Small intestine (tissue), 16 donors: ENCODE measurements at places on chromosomes 7 and 10. TPM values are rescaled to one million over a fixed set of nuclear protein-coding genes. Genes with fewer than 3 reads are reported as not detected.

The BMPER gene
- 1.2 TPM for polyA plus RNA-seq

The PHKG1 gene
- 1.6 TPM for polyA plus RNA-seq

- H3K4me3 ChIP-seq: no peak overlapping the region
- peaks cover 8% of the 10 kb centered on the region for H3K36me3 ChIP-seq
- no peak overlapping the region for H3K27ac ChIP-seq
- no peaks in the 10 kb centered on the region for H3K4me1 ChIP-seq
- no peaks in the 10 kb centered on the region for H3K27me3 ChIP-seq
Observed at GRCh38 chr10:93680412-93681047, 21.9 kb downstream of the FRA10AC1 start.

The CABCOCO1 gene
- not detected for polyA plus RNA-seq

- peak overlapping the region; percentile 4 for H3K4me3 ChIP-seq
- H3K27ac ChIP-seq: no peak overlapping the region
- no peak for DNase-seq
- H3K36me3 ChIP-seq: peaks cover 41% of the 10 kb centered on the region
- peaks cover 41% of the 10 kb centered on the region for H3K27me3 ChIP-seq
Observed at GRCh38 chr7:27117887-27118491, 12.6 kb downstream of the HOXA4 start.

The SPRN gene
- 0.89 TPM for polyA plus RNA-seq

DNA sequence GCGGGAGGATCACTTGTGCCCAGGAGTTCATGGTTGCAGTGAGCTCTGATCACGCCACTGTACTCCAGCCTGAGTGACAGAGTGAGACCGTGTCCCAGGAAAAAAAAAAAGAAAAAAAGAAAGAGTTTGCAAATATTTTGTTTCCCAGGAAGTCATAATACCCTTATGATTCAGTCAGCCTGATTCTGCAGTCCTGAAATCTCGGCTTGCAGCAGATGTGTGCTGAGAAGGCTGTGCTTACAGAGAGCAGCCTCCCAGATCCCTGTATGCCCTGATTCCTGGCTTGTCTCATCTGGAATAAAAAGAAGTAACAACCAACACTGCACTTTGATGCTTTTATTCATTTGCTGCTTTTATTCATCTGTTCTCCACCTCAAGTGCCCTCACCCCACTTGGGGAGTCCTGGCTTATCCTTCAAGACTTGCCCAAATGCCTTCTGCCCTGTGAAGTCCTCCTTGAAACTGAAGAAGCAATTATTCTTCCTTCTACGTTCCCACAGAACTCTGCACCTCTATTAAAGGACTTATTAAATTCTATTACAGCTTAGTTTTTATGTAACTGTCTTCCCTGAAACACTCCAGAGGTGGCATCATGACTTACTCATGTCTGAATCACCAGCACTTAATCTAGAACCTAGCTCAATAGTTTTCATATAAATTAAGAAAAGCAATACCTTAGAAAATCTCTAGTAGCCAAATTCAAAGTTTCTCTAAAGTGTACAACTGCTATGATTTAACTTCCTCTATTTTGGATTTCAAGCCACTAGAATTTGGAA is 27.7 kb upstream of the BPGM start:
- H3K36me3 ChIP-seq: no peaks in the 10 kb centered on the region
- H3K27ac ChIP-seq: no peak overlapping the region
- no peaks in the 10 kb centered on the region for H3K27me3 ChIP-seq
- no peak for DNase-seq
- H3K4me1 ChIP-seq: no peaks in the 10 kb centered on the region
- no peak overlapping the region for H3K4me3 ChIP-seq

The CCM2 gene
- 32.3 TPM for polyA plus RNA-seq

DNA sequence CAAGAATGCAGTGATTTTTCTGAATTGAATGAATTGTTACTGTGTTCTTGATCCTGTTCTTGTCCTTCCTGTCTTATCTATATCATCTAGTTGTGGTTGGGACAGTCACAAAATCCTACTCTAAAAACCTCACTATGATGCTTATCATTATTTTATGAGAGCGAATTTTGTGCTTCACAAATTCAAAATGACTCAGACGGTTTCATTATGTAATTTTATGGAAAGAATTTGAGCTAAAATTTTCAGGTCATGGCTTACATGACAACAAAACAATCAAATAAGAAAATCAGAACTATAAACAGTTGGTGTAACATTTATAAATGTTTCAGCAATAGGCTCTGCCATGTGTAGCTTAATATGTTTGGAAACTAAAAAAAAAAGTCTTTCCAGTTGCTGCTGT is 6.9 kb downstream of the PRKAR2B start:
- no peaks in the 10 kb centered on the region for H3K27me3 ChIP-seq
- no peaks in the 10 kb centered on the region for H3K36me3 ChIP-seq
- H3K4me1 ChIP-seq: no peaks in the 10 kb centered on the region
- DNase-seq: no peak
- no peak overlapping the region for H3K4me3 ChIP-seq
- no peak overlapping the region for H3K27ac ChIP-seq

The SLC29A4 gene
- polyA plus RNA-seq: 1.4 TPM

- no peak for DNase-seq
- no peaks in the 10 kb centered on the region for H3K27me3 ChIP-seq
- no peaks in the 10 kb centered on the region for H3K36me3 ChIP-seq
- no peak overlapping the region for H3K4me3 ChIP-seq
- no peaks in the 10 kb centered on the region for H3K4me1 ChIP-seq
Observed at GRCh38 chr7:121531175-121532070, 135.3 kb upstream of the FAM3C start.

DNA sequence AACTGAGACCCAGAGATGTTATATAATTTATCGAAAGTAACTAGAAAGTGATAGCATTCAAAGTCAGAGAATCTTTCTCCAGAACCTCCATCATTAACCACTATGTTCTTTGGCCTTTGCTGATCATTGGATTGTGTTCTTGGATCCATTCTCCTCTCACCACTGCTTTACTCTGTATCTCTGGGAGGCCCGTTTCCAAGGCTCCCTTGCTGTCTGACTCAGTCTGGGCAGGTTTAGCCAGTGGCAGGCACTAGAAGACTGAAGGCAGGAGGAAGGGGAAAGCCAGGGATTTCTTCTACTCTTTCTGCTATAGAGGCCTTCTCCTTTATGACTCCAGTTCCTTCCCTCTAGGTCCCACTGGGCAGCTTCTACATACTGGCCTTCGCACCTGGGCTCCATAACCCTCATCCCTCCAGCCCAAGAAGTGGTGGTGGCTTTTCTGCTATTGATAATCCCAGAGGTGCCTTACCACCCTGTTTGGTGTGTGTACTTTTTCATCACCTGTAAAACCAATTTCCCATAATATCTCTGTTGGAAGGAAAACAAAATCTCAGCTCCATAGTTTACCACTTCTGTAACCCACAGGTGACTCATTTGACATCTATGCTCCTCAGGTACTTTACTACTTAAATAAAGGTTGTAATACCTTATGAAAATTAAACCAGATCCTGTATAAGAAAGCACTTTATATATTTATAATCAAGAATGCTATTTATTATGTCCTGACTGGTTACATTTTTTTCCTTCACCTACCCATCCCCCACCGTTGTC is 36.0 kb downstream of the BCAP29 start:
- H3K4me1 ChIP-seq: peaks cover 5% of the 10 kb centered on the region
- no peak overlapping the region for H3K4me3 ChIP-seq

DNA sequence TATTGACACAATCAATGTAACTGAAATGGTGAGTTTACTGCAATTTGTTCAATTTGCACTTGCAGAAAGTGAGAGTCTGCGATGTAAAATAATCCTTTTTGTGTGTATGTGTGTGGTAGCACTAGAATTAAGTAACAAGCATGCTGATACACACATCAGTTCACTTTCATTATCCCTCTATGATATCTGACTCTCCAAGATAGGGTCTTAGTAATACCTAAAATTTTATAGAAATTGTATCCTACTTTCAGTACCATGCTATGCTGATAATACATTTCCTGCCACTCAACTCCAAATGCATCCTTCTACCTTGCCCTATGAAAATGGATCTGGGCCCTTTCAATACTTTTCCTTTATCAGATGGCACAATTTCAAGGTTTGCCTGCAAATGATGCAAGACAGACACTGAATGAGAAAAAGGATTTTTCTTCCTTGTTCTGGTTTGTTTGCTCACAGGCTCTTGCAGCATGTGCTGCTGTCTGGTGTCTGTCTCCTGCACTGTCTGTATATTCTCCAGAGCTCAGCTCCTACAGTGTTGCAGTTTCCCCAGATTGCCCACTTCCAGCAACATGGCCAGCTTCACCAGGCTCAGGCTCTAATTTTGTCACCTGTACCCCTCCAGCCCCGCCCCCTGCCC is 297.9 kb upstream of the HGF start:
- no peak for DNase-seq
- H3K36me3 ChIP-seq: no peaks in the 10 kb centered on the region
- H3K4me1 ChIP-seq: no peaks in the 10 kb centered on the region
- H3K27ac ChIP-seq: no peak overlapping the region

DNA sequence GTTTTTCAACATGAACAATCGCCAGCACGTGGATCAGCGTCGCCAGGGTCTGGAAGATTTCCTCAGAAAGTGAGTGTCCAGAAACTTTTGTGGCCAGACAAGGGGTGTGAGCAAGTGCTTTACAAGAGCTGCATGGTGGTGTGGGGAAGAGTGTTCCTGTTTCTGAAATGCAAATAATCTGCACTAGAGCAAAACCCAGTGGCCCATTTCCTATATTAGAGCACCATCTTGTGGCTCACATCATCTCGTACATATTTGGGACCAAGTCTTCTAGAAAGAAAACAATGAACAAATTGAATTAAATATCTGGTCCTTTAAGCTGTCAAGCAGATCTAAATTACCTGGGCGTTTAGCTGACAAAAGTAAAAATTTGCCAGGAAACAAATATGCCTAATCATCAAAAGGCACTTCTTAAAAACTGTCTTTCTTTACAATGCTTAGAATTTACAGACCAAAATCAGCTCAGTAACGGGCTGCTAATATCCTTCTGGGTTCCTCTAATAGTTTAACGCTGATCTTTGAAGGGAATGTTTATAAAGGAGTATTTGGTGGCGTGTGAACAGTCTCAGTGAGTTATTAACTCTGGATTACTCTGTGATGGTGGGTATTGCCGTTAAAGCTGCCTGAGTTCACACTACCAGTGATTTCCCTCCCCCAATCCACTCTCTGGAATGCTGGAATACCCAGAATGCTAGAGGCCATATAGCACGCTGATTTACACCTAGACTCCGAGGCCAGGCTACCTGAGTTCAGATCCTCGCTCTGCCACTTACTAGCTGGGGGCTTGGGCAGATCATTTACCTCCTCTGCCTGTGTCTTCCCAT is 73.6 kb downstream of the SNX10 start:
- no peak overlapping the region for H3K4me3 ChIP-seq
- peaks cover 6% of the 10 kb centered on the region for H3K4me1 ChIP-seq
- no peaks in the 10 kb centered on the region for H3K36me3 ChIP-seq
- no peaks in the 10 kb centered on the region for H3K27me3 ChIP-seq

The HMX3 gene
- polyA plus RNA-seq: 0.31 TPM

GRCh38 chr7:3916146-3916545 is 615.1 kb downstream of the SDK1 start:
- no peaks in the 10 kb centered on the region for H3K27me3 ChIP-seq
- H3K36me3 ChIP-seq: no peaks in the 10 kb centered on the region
- no peak overlapping the region for H3K4me3 ChIP-seq
- H3K27ac ChIP-seq: no peak overlapping the region
- no peaks in the 10 kb centered on the region for H3K4me1 ChIP-seq
- DNase-seq: no peak

The GPR26 gene
- polyA plus RNA-seq: not detected

DNA sequence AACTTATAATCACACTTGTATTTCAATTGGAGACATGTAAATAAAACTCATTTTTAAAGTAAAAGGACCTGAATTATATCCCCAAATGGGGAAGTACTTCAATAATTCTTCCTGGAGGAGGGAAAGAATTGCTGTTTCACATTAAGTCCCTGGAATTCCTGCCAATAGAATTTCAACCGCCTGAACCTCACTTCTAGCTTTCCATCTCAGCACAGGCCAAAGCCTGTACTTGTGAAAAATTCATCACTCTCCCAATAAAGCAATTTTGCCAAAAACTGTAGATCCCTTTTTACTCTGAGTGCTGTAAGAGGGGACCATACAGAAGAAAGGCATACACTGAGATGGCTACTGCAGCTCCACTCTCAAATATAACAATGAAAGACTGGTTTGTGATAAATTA is 54.8 kb downstream of the CADPS2 start:
- H3K27ac ChIP-seq: no peak overlapping the region
- no peak overlapping the region for H3K4me3 ChIP-seq
- no peaks in the 10 kb centered on the region for H3K4me1 ChIP-seq
- no peak for DNase-seq
- no peaks in the 10 kb centered on the region for H3K36me3 ChIP-seq

The GPR15LG gene
- not detected for polyA plus RNA-seq
